Activated naive CD4-positive, alpha-beta T cell treated with anti-CD3 and anti-CD28 coated beads, Interleukin-2, amount 50 U/mL, for 72 hours (primary cell): ENCODE measurements at places on chromosomes 5 and 9. TPM values are rescaled to one million over a fixed set of nuclear protein-coding genes. Genes with fewer than 3 reads are reported as not detected.

ARID3C gene
- total RNA-seq, result 1.6 TPM

PFN3 gene
- total RNA-seq, result not detected

CD274 gene
- total RNA-seq, result 65.5 TPM

DNA sequence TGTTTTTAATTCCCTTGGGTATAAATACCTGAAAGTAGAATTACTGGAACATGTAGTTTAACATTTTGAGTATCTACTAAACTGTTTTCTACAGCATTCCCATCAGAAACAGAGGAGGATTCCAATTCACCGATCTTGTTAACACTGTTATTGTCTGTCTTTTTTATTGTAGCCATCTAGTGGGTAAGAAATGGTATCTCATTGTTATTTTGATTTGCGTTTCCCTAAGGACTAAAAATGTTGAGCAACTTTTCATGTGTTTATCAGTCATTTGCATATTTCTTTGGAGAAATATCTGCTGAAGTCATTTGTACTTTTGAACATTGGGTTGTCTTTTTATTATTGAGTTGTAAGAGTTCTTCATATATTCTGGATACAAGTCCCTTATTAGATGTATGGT lies 135.2 kb upstream of the NFIL3 start:
- no peak for DNase-seq

- DNase-seq, result no peak
Measured at GRCh38 chr9:16328349-16328748, 542.1 kb downstream of the BNC2 start.

DNA sequence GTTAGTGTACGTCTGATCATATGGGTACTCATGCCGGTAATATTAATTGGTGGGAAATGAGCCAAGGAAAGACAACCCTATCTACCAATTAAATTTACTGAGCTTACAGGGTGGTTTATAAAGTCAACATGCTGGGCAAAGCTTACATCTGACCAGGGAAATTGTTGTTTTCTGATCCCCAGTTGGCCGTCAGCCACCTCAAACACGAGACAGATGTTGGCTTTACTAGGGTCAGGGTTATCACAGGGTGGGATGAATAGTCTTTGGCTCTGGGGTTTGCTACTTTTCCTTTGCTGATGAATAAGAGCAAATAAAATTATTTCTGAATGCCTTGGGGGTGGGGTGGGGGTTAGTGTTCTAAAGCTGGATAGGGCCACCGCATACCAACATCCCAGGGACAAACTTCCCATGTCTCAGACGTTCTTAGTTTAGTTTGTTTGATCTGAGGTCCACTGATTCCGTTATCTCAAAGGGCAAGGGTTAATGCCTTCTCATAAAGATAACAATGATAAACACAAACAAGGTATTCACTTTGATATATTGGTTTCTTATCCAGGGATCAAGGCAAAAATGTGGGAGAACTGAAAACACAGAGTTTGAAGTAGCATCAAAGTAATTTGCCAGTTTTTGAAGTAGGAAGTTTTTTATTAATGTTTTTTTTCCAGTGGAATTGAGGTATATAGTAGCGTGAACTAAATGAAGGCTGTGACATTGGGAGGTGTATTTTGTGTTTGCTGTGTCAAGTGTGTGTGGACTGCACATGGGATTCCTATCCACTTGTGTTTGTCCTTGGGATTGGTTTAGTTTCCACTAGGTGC lies 109.1 kb upstream of the RPS23 start:
- DNase-seq, result no peak

- DNase-seq, result no peak
Measured at GRCh38 chr9:7171396-7172153, 413.8 kb downstream of the KDM4C start.

DNA sequence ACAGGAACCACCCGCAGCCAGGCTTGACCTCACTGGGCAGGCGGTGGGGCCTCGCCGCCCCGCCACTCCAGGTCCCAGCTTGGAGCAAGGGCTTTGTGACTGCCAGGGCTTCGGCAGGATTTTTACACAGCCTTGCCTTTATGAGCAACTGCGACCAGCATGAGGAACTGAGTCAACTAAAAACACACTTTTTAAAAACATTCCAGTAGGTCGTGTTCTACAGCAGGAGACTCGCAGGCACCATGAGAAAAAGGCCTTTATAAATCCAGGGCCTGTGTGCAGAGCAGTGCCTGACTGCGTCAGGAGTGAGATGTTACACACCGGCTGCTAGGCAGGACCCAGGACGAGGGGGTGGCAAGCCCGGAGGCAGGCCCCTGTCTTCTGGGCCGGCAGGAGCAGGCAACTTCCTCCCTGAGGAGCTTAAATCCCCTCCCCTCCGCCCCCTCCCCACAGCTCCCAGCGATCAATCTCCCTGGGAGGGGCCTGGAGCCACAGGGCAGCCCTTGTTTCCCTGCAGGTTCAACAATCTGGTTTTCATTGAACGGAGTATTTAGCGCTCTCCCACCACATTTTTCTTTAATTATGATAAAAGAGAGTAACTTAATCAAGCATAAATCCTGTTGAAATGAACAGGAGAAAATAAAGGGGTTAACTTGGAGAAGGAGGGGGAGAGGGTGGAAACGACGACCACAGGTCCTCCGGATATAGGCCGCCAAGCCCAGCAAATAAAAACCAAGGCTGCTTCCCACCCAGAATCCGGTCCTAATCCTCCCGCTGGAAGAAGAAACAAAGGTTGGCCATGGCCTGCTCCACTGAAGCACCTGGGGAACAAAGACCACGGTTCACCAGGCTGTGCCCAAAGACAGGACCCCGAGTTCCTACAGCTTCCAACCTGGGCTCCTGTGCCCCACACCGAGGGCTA lies 92.5 kb downstream of the ROR2 start:
- DNase-seq, result no peak

GRCh38 chr9:113274474-113275156 lies 757 bp downstream of the CDC26 start:
- no peak for DNase-seq

- DNase-seq, result no peak
Measured at GRCh38 chr5:137205231-137206027, 293.7 kb downstream of the SPOCK1 start.

GRCh38 chr5:50663636-50664035 lies 2.8 kb upstream of the PARP8 start:
- DNase-seq, result no peak

DNA sequence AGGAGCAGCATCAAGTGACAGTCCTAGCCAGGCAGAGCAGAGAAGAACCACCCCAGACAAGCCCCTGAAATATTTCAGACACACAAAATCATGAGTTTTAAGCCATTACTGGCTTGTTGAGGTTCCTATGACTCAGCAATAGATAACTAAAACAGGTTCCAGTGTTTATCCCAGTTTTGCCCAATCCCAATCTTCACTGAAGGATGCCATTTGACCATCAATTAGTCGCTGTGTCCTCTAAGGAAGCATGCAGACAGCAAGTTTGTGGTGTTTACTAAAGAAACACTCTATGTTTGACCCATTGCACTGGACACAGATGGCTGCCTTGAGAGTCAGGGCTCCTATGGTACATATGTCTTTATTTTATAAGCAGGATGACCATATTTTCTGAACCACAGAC lies 186.7 kb downstream of the SYK start:
- no peak for DNase-seq

GRCh38 chr9:14294659-14295058 lies 19.3 kb downstream of the NFIB start:
- no peak for DNase-seq

DNA sequence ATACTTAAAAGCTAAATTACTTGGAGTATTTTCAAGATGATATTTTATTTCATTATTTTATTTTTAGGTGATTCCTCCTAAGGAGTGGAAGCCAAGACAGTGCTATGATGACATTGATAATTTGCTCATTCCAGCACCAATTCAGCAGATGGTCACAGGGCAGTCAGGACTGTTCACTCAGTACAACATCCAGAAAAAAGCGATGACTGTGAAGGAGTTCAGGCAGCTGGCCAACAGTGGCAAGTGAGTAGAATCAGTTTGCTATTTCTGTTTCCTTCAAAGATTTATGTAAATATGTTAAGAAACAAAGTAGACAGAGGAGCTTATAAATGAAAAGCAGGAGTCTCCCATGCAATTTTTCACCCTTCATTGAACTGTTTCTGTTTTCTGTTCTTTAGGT lies 47.8 kb downstream of the KDM4C start:
- no peak for DNase-seq

DNA sequence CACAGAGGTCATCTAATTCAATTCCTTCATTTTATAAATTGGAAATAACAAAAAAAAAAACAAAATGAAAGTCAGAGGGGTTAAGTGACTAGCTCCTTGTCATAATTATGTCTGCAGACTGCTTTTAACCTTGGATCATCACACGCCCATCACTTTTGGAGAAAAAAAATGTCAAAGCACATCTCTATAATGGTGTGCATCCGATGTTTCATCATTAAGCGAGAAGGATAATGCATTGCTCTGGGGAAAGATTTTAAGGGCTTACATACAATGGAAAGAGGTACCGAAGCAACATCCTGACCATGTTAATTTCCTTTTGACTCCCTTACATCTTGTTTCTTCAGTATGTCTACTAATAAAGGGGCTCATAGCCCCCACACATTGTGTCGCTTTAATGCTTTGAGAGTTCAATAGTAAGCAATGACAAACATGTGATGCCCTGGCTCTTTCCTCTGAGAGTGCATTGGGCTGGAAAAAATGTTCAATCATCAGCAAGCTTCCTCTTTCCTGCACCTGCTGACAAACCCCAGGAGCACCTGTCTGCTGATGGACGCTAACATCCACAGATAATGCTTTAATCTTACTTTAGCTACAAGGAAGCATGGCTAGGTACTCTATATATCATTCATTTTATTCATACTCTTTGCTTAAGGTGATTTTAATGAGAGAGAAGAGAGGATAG lies 242.2 kb downstream of the SMARCA2 start:
- DNase-seq, result no peak

- DNase-seq, result no peak
Measured at GRCh38 chr5:161258438-161258837, 288.1 kb downstream of the GABRB2 start.

DNA sequence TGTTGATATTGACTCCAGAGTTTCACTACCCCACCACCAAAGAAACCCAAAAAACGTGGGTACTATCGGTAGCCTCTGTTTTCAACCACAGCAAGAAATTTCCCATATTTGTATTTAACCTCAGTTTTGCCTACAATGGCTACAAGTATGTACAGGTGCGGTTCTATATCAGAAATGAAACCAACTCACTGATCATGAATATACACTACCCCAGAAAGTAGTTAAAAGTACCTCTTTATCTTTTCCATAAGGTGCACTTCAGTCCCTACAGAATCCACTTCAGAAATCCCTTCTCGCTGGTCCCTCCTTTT lies 140.6 kb upstream of the SLC12A2 start:
- no peak for DNase-seq
